ELF-1 (cell line): ENCODE measurements at places on chromosomes 5 and 9.

DNA sequence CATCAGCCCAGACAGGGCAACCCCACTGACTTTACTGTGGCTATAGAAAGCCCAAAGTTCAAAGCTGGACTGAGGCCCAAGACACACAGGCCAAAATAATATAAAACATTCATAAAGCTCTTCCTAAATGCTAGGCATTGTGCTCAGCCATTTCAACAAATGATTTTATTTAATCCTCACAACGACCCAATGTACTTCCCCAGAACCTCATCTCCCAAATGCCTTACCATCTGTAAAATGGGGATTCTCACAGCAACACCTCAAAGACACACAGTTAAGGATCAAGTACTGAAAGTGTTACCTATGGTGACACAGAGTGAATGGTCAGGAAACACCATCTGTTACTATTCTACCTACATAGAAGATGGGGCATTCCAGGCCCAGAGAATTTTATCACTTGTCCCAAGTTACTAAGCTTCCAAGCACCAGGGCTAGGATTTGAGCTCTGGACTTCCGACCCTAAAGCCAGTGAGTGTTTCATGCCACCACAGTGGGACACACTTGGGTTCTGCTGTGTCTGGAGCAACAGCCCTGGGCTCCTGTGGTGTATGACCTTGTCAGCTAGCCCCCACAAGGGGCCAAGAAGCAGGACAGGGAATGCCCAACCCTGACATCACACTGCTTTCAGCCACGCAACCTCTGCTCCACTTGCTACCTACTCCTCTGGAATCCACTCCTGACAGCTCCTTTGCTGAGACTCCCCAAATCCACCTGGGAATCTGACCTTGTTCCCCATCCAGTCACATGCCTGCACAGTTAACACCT lies 15.1 kb downstream of the SHB start:
- DNase-seq, result no peak

GRCh38 chr5:132704875-132705274 lies 31.1 kb downstream of the IL4 start:
- no peak for DNase-seq

- DNase-seq, result peak; percentile 49
Measured at GRCh38 chr5:175867587-175868347, 3.6 kb upstream of the CPLX2 start.

DNA sequence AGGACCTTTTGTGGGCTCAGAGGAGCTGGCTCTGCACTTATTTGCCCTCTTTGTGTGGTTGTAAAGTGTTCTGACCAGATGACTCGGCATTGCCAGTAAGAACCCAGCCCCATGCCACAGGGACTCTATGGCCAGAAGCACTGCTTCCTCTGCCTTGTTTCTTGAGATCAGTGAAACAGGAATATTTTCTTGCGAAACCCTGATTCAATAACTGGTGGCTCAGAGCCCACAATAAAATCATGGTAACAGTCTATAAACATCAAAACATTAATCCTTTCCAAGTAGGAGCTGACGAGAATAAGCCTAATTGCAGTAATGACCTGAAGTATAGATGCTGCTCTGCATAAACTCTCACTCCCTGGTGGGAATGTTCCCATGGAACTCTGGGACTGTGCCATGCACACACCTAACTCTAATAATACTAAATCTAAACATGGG lies 344.3 kb downstream of the ZNF608 start:
- DNase-seq, result peak; percentile 10

DNA sequence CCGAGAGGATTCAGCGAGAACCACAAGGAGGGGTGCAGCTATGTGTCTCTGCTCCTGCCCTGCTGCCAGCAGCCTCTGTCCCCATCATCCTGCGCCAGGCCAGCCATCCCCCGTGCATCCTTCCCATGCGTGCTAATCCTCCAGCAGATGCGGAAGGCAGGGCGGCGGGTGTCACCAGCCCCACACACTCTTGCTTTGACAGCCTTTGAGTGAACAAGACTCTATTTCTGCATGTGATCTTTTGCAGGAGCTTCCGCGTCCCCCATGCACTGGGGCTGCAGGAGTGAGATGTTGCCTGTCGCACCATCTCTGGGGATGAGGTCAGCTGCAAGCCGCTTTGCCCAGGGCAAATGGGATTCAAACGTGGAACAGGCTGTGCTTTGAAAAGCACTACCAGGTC lies 58.0 kb upstream of the OLFM1 start:
- no peak for DNase-seq

DNA sequence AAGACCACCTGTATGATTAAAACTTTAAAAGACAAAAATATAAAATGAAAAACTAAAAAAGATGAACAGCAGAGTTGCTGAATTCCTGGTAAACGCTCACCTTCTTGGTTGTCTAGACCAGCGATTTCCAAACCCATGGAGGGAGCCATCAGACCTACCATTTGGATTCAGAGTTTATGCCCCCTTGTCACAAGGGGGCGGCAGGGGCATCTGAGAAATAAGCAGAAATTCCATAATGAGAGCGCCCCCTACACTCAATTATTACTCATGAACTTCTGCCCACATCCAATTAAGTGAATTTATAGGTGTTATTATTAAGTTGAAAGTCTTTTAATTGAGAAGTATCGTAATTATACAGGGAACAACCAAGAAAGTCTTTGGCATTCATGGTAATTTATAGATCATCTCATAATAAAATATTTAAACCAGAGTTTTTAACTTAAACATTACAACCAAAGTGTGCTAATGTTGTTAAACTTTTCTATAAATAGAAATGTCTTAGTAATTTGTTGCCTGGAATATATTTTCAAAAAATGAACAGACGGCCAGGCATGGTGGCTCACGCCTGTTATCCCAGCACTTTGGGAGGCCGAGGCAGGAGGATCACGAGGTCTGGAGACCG lies 35.2 kb upstream of the SPATA31C2 start:
- peak; percentile 69 for DNase-seq

GRCh38 chr9:5364294-5365024 lies 24.8 kb upstream of the RLN1 start:
- no peak for DNase-seq

GRCh38 chr5:160496334-160496733 lies 74.7 kb downstream of the PTTG1 start:
- no peak for DNase-seq

DNA sequence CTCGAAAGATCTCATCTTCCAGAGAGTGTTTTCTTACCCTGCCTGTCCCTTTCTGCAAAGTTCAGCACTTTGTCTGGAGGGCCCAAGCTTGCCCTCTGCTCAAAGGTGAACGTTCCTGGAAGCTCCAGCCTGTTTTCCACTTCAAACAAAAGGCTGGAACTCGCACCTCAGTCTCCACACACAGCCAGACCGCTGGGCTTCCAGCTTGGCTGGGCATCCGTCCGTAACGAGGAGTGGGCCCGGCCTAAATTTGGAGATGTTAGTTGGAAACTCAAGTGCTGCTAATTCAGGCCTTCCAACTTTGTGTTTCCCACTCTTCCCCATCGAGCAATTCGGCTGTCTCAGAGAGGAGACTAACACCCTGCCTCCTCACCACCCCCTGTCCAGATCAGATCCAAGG lies 35.1 kb downstream of the FGF18 start:
- DNase-seq, result peak; percentile 48

GRCh38 chr5:157458835-157459234 lies 1.2 kb upstream of the NIPAL4 start:
- DNase-seq, result no peak

GRCh38 chr5:57452885-57453284 lies 29.7 kb downstream of the ACTBL2 start:
- DNase-seq, result no peak

DNA sequence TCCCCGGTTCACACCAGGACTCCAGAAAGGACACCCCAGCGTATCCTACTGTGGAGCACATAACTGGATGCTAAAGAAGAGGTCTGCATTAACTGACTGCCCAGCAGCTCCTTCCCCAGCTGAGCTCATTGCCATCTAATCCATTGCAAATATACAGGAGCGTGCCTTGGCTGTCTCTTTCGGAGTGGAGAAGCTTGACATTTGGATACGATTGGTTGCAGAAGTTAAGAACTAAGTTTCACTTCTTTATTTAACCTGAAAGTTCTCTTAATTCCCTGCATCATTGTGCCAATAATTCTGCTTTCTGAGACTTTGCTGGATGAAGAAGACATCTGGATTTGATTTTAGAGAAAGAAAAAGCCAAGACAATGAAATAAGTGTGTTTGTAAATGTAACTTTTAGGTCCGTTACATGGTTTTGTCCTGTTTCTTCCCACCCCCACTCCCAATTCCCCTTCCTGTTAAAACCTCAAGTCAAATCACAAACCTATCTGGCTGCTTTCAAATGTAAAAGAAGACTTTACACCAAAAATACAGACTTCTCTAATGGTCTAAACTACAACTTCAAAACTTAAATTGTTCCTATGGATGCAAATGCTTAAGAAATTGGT lies 33.9 kb downstream of the TAS2R1 start:
- no peak for DNase-seq

- DNase-seq, result no peak
Measured at GRCh38 chr5:65808818-65809217, 86.8 kb downstream of the NLN start.

GRCh38 chr5:32586276-32586599 lies 881 bp downstream of the SUB1 start:
- DNase-seq, result no peak

- no peak for DNase-seq
Measured at GRCh38 chr5:169301386-169301934, 521 bp upstream of the SLIT3 start.
